ENCODE measurements at places on chromosomes 5 and 9. TPM values are rescaled to one million over a fixed set of nuclear protein-coding genes. Genes with fewer than 3 reads are reported as not detected.
A peak's percentile ranks its signal among the peaks of the same experiment; 100 is the strongest.

SLC6A7 gene
- not detected for total RNA-seq

DNA sequence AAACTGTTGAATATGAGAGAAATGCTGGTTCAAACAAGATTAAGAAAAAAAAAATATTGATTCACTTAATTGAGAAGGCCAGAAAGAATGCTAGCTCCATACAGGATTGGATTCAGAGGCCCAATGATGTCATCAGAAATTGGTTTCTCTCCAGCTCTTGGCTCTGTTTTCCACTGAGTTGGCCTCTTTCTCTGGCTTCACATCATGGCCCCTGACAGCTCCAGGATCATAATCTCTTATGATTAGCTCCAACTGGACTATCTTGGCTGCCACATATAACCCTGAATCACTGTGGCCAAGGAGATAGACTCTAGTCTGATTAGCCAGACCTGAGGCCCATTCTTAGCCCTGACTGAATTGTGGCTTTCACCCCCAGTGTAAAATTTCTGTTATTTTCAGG, 244.7 kb upstream of the GRAMD2B start:
- DNase-seq, result no peak

GRCh38 chr9:4117835-4118610, 181.8 kb downstream of the GLIS3 start:
- peak; percentile 41 for DNase-seq

IL9 gene
- not detected for total RNA-seq

DNA sequence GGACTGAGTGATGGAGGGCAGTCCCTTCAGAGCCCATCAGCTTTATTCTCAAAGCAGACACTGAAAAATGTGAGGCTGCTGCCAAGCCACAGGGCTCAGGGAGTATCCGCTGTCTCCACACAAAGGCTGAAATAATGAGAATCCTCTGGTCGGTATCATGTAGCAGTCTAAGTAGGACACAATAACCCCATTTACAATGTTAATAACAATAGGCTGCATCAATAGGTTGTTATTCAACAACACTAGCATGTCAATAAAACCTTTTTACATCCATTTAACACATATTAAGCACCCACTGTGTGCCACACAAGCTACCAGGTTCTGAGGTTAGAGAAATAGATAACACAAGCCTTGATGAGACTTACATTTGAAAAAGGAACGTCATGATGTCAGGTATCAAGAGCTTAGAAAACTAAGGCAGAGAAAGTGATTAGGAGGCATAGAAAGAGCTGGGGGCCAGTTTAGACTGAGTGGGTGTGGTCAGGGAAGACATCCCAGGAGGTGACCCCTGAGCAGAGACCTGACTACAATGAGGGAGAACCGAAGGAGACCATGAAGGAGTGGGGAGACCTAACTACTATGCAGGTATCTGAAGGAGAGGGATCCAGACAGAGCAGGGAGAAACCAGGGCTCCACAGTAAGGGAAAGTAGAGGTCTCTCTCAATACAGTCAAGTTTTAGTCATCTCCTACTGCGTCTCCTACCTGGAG, 140.1 kb upstream of the GRIA1 start:
- DNase-seq, result no peak

- DNase-seq, result no peak
Observed at GRCh38 chr9:87527211-87527916, 29.7 kb downstream of the DAPK1 start.

HMCN2 gene
- 4.7 TPM for total RNA-seq
